Right renal cortex interstitium (tissue), 3 donors: ENCODE measurements at places on chromosomes 7 and 10.

DNA sequence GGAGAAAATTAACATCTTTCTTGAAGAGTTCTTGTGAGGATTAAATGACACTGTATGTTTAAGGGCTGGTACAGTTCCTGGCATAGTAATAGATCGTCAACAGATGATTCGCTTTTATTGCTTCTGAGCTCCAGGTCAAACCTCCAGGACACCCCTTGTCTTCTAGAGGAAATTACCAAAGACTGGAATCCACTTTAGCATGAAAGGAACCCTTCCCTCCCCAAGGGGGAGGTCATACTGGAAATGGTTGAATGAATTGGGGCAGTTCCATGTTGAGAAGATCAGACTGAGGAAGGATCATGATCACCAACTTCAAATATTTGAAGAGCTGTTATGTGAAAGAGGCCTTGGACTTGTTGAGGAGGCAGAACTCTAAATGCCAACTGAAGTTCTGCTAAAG, 8.9 kb downstream of the NFE2L3 start:
- DNase-seq, result no peak

DNA sequence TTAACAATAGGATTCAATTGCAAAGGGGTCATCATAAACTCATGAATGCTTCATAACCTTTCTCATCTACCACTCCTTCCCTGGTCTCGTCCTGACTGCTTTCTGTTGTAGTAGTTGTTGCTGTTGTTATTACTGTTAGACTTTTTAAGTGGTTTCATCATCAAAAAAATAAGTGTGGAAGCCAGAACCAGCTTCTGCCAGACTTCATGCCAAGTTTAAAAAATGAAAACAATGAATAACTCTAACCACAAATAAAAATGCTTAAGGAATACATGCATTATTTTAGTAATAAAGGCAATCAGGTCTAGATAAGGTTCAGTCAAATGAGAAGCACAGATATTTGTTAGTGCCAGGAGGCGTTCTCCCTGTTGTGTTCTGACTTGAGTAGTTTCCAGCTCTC, 85.4 kb downstream of the PCLO start:
- no peak for DNase-seq

DNA sequence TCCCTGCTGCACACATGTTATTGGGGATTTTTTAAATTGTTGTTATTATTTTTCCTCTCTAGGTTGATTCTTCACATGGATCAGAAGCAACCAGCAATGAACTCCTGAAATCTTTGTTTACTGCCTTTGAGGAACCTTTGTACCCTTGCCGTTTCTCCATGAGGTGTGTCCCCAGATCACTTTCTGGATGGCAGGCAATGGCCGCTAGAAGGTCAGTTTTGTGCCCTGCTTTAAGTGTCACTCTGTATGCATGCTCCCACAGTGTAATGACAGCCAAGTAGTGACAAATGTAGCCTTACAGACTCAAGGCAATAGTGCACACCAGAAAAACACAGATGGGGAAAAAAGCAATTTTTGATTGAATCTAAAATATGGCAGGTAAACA, 47.7 kb upstream of the NRP1 start:
- DNase-seq, result no peak

GRCh38 chr10:58888957-58889356, 287.5 kb upstream of the PHYHIPL start:
- no peak for DNase-seq

DNA sequence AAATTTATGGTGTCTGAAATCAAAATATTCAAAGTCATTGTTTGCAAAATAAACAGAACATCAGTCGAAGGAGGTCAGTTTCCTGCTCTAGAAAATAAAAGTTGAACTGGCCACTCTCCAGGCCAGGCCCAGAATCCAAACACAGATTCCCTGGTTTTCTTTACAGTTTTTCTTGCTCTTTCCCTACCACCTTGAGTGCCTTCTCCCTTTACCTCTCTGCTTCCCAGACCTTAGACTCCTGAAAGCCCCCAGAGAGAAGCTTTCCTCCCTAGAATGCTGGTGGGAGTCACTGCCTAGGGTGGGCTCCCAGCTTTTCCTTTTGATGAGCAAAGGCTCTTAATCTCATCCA, 6.1 kb downstream of the DNTT start:
- DNase-seq, result no peak

DNA sequence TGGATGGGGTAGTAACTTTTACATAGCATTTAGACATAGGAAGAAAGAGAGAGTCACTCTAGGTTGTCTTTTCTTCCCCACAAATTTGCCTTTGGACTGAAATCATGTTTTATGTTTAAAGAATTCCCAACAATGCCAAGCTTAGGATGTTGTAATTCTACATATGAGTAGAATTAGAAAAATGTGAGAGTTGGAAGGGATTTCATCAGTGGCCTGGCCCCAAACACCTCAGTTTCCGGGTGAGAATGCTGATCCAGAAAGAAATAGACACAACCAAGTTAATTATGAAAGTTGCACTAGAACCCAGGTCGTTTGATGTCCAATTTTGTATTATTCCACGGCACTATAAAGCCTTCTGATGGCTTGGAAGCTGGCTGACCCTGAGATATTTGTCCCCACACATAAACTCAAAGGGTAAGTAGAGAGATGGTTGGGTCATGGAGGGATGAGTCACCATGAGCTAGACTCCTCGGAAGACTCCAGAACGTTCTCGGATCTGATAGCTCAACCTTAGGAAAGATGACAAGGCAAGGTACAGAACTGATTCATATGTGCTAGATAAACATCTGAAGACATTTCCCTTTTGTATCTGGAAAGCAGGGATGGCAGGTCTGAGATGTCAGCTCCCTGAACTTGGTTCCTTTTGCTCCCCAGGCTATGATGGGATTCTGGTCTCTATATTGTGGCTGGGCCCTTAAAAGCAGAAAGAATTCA, 48.8 kb upstream of the SLC35B4 start:
- DNase-seq, result no peak
